ENCODE measurements at places on chromosomes 3 and 15.

DNA sequence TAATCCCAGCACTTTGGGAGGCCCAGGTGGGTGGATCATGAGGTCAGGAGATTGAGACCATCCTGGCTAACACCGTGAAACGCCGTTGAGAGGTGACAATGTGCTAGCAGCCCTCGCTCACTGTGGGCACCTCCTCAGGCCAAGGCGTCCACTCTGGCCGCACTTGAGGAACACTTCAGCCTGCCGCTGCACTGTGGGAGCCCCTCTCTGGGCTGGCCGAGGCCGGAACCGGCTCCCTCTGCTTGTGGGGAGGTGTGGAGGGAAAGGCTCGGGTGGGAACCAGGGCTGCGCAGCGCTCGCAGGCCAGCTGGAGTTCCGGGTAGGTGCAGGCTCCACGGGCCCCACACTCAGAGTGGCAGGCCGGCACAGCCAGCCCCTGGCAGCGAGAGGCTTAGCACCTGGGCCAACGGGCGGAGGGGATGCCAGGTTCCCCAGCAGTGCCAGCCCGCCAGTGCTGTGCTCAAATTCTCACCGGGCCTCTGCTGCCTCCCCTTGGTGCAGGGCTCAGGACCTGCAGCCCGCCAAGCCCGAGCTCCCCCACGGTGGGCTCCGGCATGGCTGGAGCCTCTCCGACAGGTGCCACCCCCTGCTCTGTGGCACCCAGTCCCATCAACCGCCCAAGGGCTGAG is 253.6 kb downstream of the CNTN4 start:
- no peak for DNase-seq

DNA sequence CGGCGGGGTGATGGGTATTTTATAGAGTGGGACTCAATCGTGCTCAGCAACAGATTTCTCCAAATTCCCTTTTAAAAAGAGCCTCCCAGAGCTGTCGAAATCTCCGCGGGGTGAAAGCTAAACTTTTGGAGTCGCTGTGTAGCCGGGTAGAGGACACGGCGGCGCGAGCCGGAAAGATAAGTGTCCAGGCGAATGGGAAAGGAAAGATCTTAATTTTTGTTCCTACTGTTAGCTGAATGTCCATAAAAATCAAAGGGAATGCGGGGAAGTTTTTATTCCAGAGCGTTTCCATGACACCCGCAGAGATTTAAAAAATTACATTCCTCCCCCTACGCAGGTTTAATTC is 9.1 kb downstream of the EOMES start:
- DNase-seq, result no peak

GRCh38 chr3:39325236-39325635 is 4.3 kb upstream of the CCR8 start:
- DNase-seq, result no peak

DNA sequence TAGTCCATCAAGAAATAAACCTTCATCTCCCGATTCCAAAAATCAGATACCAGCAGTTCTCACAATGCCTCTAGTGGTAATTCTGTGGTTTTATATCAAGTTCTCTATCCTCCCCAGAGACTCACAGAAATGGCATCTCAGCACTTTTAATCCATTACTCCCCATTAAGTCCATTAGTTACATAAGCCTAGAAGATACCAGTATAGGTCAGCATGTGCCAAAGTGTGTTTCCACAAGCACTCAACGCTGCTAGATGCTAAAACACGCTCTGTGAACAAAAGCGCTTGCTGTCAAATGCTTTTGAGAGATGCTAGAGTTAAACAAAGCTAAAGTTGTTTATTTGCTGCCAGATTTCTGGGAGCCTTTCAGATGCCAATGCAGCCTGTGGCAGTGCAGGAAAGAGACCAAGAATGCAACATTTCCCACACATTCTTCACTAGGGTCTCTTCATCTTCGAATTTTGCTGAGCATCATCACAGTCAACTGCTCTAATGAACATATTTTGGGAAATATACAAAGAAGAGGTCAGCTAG is 918.8 kb upstream of the CFAP20DC start:
- DNase-seq, result no peak

- no peak for DNase-seq
Measured at GRCh38 chr3:101615525-101615924, 41.5 kb downstream of the PCNP start.

GRCh38 chr3:185318141-185318540 is 44.8 kb upstream of the MAP3K13 start:
- DNase-seq, result no peak

All from cortex of kidney (tissue), 1 donor.